CD4-positive, alpha-beta T cell treated with Interleukin-6 for 4 hours (primary cell): ENCODE measurements at places on chromosomes 13 and 19.

DNA sequence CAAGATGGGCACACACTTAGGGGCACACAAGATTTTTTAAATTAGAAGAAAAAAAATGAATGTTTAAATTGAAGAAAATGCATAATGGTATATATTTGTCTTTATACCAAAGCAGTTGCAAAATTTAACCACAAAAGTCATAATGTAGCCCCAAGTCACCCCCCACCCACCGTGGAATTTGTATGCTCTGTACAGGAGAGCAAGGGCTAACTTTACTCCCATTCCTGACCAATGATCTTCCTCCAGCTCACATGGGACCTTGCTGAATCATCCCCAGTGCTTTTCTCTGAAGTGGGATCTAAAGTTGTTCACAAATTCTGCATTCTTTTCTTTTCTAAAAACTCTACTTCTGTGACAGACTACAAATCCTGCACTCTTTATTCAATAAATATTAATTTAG is 597.0 kb downstream of the UQCRFS1 start:
- DNase-seq = no peak

- DNase-seq = no peak
Observed at GRCh38 chr13:94712287-94712811, at the start of gene SOX21. Gene SOX21 (minus strand): TSS chr13:94712545. CDS start chr13:94712049, 496 bp downstream.

GRCh38 chr13:101016475-101016874 is 341.9 kb upstream of the TMTC4 start:
- no peak for DNase-seq

GRCh38 chr19:41541990-41542584 is 33.9 kb upstream of the CEACAM21 start:
- DNase-seq = peak; percentile 87

DNA sequence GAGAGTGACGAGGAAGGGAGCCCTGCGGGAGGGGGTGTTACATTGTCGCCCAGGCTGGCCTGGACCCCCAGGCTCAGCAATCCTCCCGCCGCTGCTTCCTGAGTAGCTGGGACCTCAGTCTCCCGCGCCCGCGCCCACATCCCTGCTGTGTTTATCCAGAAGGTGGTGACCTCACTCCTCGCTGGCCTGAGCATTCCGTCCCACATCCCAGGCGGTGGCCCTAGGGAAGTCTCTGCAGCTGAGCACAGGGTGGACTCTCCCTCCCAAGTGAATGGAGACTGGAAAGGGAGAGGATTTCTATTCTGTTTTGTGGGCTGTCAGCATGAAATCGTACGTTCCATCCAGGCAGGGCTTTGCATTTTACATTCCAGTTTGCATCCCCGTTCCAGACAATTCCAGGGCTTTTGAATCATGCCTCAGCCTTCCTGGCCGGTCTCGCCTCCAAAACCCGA is 401 bp upstream of the ZNF765 start:
- DNase-seq = peak; percentile 4

- no peak for DNase-seq
Observed at GRCh38 chr13:89383891-89384290, 1712.7 kb downstream of the SLITRK5 start.

DNA sequence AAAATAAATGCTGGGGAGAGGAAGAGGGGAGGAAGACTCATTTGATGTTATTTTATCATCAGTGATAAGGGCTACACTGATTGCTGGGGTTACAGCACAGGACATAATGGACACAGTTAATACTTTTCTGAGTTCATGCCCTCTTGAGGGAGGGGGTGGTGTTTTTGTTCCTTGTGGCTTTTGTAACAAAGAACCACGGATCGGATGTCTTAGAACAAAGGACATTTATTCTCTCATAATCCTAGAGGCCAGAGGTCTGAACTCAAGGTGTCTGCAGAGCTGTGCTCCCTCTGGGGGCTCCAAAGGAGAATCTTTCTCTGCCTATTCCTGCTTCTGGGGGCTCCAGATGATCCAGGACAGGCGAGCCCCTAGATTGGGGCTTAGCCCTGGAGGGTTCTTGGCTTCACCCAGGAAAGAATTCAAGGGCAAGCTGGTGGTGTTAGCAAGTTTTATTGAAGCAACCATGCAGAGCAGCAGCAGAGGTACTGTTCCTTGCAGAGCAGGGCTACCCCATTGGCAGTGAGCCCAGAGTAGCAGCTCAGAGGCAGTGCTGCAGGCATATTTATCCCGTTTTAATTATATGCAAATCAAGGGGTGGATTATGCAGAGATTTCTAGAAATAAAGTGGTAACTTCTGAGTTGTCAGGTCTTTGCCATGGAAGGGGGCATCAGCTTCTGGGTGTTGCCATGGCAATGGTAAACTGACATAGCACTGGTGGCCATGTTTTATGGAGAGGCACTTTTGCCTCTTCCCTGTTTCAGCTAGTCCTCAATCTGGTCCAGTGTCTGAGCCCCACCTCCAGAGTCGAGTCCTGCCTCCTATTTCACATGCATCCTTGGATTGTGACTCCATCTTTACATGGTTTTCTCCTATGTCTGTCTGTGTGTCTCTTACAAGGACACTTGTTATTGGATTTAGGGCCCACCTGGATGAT is 18.0 kb downstream of the VAV1 start:
- DNase-seq = no peak

GRCh38 chr19:53172889-53173288 is 14.0 kb upstream of the ZNF347 start:
- no peak for DNase-seq

DNA sequence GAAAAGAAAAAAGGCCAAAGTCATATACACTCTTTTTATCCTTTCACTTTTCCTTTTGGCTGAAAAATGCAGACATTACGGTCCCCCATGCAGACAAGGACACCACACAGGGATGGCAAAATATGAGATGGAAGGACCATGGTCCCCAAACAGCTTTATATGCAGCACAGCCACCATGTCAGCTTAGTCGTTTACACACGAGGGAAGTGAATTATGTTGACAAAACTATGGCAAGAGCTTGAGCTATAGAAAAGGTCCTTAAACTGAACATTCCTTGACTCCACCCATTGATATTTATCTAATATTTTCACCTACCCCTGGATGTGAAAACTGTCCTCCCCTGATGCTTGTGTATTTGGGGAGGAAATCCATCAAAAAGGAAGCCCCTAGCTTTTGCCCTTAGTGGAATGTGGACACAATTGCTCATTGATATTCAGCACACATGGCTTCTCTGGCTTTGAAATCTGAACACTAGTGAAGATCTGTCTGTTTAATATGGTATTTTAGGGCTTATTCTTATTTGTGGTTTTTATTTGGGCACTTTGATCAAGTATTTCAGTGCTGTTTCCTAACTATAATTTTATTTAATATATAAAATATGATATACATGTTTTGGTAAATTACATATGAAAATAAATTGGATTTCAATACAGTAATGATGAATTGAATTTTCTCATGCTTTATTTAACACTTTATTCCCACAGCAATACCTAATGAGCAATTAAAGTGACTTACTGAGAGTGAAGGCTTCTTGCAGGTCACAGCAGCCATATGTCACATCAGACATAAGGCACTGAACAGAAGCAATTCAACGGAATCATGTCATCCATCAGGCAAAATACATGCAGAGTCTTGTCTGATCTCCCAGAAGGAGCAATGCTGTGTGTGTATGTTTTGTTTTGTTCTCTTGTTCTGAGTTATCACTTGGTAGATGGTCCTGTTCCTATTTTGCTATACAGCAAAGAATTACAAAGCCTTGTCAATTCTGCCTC is 6.8 kb upstream of the GTF2F2 start:
- no peak for DNase-seq

DNA sequence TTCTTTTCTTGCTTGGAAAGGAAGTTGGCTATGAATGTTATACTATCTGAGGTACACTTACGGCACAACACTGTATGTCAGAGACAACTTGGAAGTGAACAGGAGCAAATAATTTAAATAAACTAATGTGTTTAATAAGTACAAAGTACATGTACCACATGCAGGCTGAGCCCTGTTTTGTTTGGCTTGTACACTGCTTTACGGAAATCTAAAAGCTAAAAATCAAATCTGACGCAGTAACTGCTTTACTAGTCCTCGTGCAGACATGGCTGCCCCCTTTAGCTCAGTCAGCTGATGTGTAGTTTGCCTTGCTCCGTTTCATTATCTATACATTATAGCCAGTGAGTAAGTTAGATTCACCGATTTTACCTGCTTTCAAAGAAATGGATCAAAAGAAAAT is 36.5 kb downstream of the TDRD3 start:
- no peak for DNase-seq

DNA sequence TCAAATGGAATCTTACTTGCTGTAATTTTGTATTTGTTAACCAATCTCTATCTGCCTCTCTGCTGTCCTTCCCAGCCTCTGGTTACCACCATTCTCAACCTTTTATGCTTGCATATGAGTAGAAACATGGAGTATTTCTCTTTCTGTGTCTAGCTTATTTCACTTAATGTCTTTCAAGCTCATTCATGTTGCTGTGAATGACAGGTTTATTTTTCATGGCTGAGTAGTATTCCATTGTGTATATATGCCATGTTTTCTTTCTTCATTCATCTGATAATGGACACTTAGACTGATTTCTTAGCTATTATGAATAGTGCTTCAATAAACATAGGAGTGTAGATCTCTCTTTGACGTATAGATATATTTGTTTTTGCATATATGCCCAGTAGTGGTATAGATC is 13.4 kb downstream of the ZNF460 start:
- no peak for DNase-seq

DNA sequence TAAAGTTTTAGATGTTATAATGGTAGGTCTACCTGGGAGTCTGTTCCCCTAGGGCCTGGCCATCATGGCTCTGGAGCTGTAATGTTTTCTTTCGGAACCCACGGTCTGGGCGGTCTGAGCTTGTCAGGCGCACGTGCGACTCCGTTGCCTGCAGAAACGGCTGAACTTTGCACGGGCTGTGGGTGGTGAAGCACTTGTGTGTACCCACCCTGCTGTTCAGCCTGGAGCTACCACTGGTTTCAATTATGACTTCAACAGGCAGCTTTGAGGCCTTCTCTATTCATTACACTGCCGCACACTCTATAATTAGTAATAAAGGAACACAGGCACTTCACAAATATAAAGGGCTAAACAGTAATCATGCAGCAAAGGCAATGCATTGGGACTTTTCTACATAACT is 6.0 kb downstream of the PCDH8 start:
- DNase-seq = no peak

DNA sequence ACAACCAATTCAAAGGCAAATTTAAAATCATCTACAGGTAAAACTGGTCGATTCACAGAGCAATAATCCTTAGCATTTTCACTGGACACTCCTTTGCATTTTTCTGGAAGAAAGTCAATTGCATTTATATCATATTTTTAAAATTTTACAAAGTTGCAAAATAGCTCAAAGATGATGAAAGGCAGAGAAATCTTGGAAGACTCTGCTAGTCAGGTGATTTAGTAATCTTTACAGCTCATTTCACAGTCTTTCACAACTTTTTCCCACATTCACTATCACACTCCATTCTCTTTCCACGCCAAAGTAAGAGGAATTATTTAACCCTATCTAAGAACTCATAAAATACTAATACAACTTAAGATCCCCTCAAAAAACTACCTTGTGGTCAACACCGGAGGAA is 1063.8 kb downstream of the EFNB2 start:
- no peak for DNase-seq

- no peak for DNase-seq
Observed at GRCh38 chr19:34504273-34504808, 22.8 kb downstream of the WTIP start.

DNA sequence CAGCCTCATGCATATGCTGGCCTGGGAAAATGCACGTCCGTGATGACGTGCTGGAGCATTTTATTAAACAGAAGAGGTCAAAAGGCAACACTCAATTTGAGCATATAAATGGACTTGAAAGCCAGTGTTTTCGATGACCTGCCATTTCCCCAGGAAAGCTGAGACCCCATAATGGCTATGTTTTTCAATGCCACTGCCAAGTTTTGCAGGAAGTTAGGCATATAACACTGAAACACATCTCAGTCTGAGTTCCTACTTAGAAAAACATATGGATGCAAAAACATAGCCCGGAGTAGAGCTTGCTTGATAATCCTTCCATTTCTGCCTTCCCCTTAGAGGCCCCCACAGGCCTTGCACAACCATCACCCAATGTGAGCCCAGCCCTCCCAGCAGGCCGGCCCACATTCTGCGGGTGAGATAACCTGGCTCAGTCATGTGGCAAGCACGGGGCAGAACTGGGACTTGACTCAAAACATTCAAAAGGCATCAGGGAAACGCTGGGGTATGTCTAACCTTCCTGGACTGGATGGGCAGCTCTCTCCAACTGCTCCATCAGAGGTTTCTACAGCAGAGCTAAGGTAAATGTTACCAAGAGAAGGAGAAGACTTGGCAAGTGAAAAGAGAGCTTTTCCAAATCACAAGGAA is 24.9 kb downstream of the EPS15L1 start:
- peak; percentile 10 for DNase-seq

DNA sequence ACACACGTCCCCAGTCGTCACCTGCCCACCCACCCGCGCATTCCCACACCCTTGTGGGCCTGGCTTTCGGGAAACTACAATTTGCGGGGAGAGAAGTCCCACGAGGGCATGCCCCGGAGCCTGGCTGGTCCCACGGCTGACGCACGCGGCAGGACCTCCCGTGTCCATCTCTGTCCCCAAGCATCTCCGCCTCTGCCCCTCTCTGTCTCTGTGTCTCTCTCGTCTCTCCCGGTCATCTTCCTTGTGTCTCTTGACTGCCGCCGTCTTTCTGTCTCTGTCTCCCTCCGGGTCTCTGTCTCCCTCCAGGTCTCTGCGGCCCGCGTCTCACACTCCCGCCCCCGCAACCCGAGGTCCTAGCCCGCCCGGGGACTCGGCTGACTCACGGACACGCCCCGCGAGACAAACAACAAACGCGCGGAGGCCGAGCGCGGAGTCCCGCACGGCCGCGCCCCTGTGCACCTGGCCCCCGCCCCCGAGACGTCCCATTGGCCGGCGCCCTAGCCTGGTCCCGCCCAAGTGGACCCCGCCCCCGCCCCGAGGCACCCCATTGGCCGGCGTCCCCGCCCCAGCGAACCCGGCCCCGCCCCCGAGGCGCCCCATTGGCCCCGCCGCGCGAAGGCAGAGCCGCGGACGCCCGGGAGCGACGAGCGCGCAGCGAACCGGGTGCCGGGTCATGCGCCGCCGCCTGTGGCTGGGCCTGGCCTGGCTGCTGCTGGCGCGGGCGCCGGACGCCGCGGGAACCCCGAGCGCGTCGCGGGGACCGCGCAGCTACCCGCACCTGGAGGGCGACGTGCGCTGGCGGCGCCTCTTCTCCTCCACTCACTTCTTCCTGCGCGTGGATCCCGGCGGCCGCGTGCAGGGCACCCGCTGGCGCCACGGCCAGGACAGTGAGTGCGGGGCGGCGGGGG is at the start of gene FGF22:
Gene FGF22 (plus strand): TSS at position 627 of the 908 bp plus-strand sequence. CDS start 47 bp downstream, at position 674.
- peak; percentile 99 for DNase-seq

GRCh38 chr19:39375929-39376328 is 15.0 kb downstream of the PAF1 start:
- DNase-seq = no peak

- no peak for DNase-seq
Observed at GRCh38 chr13:111854403-111854802, 212.5 kb upstream of the SOX1 start.

GRCh38 chr19:41843371-41843770 is 1.1 kb downstream of the LYPD4 start:
- no peak for DNase-seq

DNA sequence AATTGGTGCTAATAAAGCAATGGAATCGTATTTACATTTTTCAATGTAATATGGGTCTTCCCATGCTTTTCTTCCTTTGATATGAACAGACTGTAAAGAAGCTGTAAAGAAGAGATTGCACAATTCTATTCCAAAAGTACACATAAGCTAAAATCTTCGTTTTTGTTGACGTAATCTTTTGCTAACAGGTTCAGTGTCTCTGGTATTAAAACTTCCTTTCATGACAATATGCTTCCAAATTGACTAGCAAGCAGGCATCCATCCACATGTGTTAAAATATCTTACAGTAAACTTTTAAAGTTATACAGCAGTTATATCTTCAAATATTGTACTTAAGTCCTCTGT is 19.3 kb upstream of the SGCG start:
- DNase-seq = no peak
